Activated CD4-positive, alpha-beta T cell treated with anti-CD3 and anti-CD28 coated beads, Interleukin-2, amount 50 U/mL, for 24 hours (primary cell): ENCODE measurements at places on chromosomes 16 and 17.

GRCh38 chr16:84949772-84950436 is 61.4 kb downstream of the ZDHHC7 start:
- no peak for DNase-seq

- DNase-seq, result no peak
Measured at GRCh38 chr16:49527611-49528010, 154.0 kb downstream of the C16orf78 start.

- no peak for DNase-seq
Measured at GRCh38 chr16:2833776-2834175, 3.7 kb downstream of the ZG16B start.

- no peak for DNase-seq
Measured at GRCh38 chr17:30256756-30257506, 21.4 kb upstream of the SLC6A4 start.

- DNase-seq, result no peak
Measured at GRCh38 chr16:72952811-72953271, 95.1 kb downstream of the ZFHX3 start.

GRCh38 chr17:14389681-14390080 is 88.8 kb downstream of the HS3ST3B1 start:
- DNase-seq, result no peak

DNA sequence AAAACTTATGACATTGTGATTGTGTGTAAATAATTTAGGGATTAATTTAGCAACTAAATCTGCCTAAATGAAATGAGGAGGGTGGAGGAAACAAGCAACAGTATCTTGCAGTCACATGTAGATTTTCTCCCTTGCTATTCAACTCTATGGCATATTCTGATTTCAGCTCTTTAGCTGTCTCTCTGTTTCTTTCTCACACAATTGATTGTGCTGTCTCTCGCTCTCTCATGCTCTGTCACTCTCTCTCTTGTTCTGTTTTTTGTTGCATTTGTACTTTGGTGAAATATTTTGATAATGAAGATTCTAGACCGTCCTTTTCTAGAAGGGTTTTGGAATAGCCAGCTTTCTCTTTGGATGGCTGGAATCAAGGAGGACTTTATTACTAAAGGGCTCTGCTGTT is 70.6 kb downstream of the BCAS3 start:
- DNase-seq, result no peak

DNA sequence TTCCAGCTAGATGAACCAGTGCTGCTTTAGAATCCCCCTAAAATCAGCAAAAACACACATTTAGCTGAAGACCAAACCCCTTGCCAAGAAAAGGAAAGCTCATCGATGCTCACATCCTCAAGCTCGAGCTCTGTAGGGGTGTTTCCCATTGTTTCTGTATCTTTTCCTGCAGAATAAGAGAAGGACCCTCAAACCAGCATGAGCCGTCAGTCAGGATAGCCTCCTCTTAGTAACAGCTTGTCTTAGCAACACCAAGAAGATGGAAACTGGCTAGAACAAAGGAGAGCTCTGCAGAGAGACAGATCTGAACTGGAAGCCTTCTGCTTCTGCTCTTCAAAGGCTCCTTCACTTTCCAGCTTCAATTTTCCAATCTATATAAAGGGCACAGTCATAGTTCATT is 32.0 kb downstream of the VAT1L start:
- no peak for DNase-seq

GRCh38 chr17:73104450-73104849 is 12.0 kb upstream of the SLC39A11 start:
- DNase-seq, result no peak

- DNase-seq, result no peak
Measured at GRCh38 chr17:67633751-67634211, 84.0 kb upstream of the NOL11 start.

GRCh38 chr17:72296456-72296855 is 175.6 kb downstream of the SOX9 start:
- DNase-seq, result no peak
